ENCODE measurements at places on chromosomes 12 and 14.

DNA sequence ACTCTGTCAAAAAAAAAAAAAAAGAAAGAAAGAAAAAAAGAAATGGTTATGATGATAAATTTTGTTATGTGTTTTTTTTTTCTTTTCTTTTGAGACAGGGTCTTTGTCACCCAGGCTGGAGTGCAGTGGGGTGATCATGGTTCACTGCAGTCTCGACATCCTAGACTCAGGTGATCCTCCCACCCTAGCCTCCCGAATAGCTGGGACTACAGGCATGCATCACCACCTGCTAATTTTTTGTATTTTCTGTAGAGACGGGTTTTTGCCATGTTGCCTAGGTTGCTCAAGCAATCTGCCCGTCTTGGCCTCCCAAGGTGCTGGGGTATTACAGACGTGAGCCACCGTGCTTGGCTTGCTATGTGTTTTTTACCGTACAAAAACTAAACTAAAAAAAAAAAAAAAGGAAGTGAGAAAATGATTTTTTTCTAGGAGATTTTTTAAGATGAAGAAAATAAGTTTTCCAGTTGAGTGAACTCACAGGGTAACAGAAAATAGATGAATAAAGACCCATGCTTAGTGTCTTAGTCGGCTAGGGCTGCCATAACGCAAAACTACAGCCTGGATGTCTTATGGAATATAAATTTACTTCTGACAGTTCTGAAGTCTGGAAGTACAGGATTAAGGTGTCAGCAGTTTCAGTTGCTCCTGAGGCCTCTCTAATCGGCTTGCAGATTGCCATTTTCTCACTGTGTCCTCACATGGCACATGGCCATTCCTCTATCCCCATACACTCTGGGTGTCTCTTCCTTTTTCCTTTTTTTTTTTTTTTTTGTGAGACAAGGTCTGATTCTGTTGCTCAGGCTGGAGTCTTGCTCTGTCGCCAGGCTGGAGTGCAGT is 13.2 kb upstream of the APOF start:
- DNase-seq, result no peak

GRCh38 chr14:100117026-100117425 is 42.4 kb downstream of the DEGS2 start:
- no peak for DNase-seq

- no peak for DNase-seq
Measured at GRCh38 chr12:64633940-64634337, 23.6 kb downstream of the RASSF3 start.

GRCh38 chr12:15583804-15584203 is 205.4 kb downstream of the EPS8 start:
- DNase-seq, result no peak

DNA sequence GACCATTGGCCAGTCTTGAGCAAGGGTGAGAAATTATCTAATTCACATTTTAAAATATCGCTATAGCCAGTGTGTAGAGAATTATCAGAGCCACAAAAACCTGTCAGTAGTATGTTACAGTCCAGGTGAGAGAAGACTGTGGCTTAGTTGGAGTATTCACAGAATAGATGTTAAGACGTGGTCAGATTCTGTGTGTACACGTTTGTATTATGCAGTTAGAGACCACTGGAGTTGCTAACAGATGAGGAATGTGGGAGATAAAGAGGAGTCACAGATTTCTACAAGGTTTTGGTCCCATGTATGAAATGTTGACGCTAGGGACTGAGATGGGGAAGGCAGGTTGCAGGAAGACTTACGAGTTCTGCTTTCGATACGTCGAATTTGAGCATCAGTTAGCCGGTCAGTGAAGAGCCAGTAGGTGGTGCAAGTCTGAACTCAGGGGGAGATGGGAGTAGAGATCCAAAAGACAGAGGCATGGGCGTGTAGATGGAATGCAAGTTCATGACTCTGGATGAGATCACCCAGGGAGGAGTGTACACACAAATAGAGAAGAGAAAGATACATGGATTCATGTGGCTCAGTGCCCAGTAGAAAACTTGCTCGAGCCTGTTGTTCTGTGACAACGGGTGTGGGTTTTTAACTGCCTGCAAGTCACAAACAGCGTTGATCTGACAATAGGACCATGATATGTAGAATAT is 114.8 kb upstream of the FLRT2 start:
- no peak for DNase-seq

- no peak for DNase-seq
Measured at GRCh38 chr12:49674318-49674981, 32.8 kb downstream of the FMNL3 start.

- no peak for DNase-seq
Measured at GRCh38 chr14:60161196-60162107, 3.7 kb downstream of the DHRS7 start.

- no peak for DNase-seq
Measured at GRCh38 chr14:78196323-78196722, 26.1 kb downstream of the NRXN3 start.

DNA sequence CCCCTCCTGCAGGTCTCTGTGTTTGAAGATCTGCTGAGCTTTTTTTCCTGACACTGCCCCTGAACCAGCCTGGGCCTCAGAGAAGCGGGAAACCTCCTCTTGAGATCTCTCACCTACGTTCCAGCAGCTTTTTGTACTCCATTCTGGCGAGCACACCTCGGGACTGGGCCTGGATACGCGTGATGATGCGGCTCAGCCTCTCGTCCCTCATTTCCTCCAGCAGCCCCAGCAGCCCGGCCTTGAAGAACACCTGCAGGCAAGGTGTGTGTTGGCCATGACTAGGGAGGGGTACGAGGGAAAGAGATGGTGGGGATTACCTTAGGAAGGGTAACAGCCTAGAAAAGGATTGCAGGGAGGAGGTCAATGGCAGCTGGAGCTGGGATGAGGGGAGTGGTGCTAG is 10.3 kb downstream of the MYH7 start:
- no peak for DNase-seq

DNA sequence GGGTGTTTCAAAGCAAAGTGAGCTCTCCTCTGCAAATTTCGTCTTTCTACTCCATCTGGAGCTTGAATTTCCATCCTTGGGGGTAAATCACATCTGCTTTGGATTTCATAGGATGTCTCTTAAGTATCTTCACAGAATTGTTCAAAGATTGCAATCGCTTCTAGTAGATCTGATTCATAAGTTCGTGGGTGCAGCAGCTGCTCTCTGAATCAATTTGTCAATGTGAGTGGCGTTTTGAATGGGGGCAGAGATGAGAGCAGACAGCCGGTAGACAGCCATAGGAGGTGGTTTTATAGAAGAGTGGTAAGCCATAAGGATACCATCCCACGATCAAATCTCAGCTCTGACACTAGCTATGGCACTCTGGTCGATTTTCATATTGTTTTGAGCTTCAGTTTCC is 146.0 kb upstream of the RPH3A start:
- DNase-seq, result no peak

- no peak for DNase-seq
Measured at GRCh38 chr12:76313299-76313698, 34.9 kb downstream of the BBS10 start.

GRCh38 chr12:74619884-74620283 is 82.2 kb downstream of the ATXN7L3B start:
- DNase-seq, result no peak

DNA sequence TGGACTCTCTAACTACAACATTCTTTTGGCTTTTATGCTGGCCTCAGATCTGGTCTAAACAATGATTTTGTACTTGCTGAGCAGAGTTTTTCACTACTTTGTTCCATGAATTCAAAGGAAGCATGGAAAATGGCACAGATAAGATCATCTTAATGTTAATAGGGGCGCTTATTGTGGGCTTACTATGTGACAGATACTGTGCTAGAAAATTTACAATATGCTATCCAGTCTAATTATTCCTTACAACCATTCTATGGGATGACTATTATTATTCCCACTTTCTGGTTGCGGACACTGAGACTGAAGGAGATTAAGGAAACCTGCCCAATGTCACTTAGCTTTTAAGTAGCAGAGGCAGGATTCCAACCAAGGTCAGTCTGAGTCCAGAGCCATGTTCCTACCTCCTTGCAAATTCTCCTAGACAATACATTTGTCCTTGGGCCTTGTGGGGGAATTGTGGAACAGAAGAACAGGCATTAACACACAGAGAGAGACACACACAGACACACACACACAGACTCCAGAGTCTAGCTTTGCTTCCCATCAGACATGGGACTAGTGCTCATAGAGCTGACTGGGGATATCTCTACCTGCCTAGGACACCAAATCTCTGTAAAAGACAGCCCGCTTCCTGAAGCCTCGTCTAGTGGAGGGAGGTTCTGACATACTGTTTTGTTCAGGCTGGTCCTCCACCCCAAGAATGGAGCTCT is 107.7 kb downstream of the SLC38A1 start:
- no peak for DNase-seq

- no peak for DNase-seq
Measured at GRCh38 chr12:15856097-15856982, 25.8 kb upstream of the STRAP start.

DNA sequence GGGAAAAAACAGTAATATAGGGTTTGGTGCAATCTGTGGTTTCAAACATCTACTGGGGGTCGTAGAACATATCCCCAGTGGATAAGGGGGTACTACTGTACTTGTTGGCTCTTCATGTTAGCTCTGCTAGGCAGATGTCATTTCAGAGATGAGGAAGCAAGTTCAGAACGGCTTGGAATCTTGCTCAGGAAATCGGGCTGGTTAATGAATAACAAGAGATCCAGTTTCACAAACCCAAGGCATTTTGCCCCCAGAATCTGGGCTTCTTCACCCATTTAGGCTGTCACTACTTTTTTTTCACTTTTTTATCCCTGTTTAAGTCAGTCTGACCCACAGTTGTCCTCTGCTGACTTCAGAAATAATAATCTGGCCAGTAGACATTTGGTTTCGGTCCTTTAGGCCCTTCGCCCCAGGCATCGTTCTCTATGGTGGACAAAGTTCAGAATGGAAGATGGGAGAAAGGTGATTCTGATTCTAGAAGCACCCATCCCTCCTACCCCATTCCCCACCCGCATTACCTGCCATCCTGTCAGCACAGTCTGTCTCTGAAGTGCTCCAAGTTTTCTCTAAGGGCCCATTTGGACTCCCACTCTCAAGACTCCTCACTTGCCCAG is 4.5 kb downstream of the SUOX start:
- no peak for DNase-seq

DNA sequence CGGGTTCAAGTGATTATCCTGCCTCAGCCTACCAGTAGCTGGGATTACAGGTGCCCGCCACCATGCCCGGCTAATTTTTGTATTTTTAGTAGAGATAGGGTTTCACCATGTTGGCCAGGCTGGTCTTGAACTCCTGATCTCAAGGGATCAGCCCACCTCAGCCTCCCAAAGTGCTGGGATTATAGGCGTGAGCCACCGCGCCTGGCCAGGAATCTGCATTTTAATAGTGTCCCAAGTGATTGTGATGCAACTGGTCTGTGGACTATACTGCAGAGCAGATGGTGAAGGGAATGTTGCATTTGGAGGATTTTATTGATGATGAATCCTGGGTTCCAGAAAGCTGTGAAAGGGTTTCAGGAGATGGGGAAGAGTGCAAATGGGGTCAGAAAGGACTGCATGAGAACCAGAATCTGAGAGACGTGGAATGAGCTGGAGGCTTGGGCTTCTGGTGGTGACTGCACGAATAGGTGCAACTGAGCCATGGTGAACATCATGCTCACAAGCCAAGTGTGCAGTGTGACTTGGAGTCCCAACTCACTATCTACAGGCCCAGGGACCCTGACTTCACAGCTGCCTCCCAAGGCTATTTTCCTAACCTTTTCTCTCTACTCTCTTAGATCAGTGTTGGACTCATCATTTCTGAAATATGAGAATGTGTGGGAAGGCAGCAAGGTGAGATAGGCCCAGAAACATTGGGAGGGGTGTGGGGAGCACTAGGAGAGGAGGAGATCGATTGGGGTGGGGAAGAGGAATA is 4.5 kb downstream of the RPS26 start:
- DNase-seq, result no peak

Data from NCI-H2081 treated with DMSO at 0.1 percent for 48 hours (cell line).